Urinary bladder (tissue), 4 donors: ENCODE measurements at places on chromosomes 5 and 9. TPM values are rescaled to one million over a fixed set of nuclear protein-coding genes. Genes with fewer than 3 reads are reported as not detected.

DNA sequence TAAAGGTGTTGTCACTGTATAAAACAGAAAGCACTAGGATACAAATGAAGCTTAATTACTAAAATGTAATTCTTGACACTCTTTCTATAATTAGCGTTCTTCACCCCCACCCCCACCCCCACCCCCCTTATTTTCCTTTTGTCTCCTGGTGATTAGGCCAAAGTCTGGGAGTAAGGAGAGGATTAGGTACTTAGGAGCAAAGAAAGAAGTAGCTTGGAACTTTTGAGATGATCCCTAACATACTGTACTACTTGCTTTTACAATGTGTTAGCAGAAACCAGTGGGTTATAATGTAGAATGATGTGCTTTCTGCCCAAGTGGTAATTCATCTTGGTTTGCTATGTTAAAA, 43.8 kb downstream of the NDFIP1 start:
- no peak for DNase-seq

- DNase-seq = no peak
Observed at GRCh38 chr9:112747094-112747493, 3.5 kb upstream of the SNX30 start.

GRCh38 chr5:25948278-25948677, 1090.1 kb downstream of the CDH9 start:
- no peak for DNase-seq

DNA sequence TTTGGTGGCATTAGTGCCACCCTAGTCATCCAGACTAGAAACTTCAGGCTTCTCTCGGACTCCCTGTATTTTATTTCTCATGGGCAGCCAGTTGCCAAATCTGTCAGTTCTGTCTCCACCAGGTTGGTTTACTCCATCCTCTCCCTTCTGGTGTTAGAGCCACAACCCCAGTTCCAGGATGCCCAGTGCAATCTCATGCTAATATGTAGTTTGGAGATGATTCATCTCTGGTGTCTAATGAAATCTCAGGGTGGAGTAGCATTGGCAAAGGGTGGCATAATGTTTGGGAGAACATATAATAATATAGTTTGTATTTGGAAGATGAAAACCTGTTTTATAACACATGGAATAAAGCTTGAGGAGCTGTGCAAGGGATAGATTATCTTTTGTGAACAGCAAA, 30.2 kb downstream of the SLC46A2 start:
- DNase-seq = no peak

DNA sequence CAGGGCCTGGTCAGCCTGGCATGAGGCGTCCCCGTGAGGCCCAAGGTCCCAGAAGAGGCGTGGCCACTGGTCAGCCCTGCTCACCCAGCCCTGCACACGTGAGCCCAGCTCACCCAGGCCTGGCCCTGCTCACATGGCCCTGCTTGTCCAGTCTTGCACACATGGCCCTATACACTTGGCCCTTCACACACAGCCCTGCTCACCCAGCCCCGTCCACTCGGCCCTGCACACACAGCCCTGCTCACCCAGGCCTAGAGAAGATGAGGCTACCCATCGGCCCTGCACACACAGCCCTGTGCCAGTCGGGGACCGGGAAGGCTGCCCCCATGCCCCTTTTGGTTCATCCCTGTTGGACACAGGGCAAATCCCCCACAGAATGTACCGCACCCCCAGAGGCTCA, 28.4 kb downstream of the ZDHHC11B start:
- DNase-seq = no peak

GRCh38 chr9:89623925-89624420, 19.2 kb downstream of the GADD45G start:
- DNase-seq = no peak

DNA sequence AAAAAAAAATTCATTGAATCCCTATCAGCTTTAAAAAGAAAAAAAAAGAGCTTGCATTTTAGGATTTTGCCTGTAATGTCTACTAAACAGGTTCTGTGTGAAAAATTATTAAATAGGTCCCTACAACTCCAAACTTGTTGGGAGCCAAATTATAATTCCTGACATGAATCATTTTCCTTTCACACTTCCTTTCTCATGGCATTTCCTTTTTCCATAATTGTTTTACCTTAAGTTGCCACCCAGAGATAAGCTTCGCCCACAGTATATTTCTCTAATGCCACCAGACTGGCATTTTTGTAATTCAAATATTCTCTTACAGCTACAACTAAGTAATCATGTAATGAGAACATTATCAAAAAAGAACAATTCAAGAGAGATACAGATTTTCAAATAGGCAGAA, 348.8 kb downstream of the EFNA5 start:
- DNase-seq = no peak

GRCh38 chr5:79759436-79759835, 69.8 kb downstream of the CMYA5 start:
- no peak for DNase-seq

GRCh38 chr9:134877541-134877940, 3.1 kb upstream of the FCN2 start:
- DNase-seq = no peak

- DNase-seq = no peak
Observed at GRCh38 chr9:99147177-99147576, 42.3 kb downstream of the TGFBR1 start.

DNA sequence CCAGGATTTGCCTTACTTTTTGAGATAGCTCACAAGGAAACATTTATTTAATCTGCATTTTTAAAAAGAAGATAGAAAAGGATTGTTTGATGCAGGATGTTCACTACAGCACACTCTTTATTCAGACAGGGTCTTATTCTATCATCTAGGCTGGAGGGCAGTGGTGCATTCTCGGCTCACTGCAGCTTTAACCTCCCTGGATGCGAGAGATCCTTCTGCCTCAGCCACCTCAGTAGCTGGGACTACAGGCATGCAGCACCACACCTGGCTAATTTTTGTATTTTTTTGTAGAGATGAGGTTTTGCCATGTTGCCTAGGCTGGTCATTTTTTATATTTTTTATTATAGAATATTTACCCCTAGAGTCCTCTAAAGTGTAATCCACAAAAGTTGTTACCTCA, 221.4 kb downstream of the MCTP1 start:
- no peak for DNase-seq

DNA sequence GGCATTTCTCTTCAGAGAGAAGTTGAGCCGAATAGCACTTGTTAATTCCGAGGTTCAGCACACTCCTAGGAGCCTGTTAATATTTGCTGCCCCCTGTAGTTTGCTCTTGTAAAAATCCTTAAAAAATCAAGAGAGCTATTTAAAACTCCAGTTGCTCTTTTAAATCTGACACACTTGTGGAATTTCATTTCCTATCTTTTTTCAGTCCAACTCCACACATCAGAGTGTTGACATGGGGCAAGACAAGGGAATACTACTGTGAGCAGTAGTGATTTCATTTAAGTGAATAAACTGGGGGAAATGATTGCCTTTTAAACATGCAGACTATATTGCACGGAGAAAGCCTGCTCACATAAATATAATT, 1096.3 kb upstream of the DMAC1 start:
- peak; percentile 25 for DNase-seq

DNA sequence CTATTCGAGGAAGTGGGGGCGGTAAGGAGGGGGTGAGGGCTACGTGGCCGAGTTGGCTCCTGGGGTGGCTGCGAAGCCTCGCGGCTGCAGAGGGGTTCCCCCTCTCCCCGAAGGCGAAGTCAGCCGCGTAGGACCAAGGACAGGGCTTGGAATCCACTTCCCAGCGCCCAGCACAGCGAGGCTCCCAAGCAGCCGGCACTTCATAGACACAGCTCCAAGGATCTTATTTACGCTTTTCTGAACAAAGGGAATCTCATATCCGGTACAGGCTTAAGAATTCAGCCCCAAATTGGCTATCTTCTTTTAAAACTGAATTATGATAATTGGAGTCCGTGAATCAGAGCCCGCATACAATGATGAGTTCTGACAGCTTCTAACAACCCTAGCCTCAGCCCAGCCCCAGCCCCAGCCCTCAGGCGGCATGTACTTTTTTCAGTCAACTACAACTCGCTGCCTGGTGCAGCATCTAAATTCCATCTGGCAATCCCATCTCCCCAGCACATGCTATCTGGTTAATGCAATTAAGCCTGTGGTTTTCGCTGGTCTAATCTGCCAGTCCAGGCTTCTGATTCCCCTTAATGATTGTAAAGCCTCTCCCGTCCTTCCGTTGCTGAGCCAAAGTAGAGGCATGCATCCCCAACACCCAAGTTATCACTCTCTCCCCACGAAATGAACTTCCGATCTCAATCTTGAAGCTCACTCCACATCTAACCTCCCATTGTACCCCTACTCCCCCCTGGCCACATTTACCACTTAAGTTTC, 1.0 kb downstream of the ELAVL2 start:
- DNase-seq = no peak

GRCh38 chr5:81105261-81105877, 127.8 kb upstream of the CKMT2 start:
- DNase-seq = no peak

DNA sequence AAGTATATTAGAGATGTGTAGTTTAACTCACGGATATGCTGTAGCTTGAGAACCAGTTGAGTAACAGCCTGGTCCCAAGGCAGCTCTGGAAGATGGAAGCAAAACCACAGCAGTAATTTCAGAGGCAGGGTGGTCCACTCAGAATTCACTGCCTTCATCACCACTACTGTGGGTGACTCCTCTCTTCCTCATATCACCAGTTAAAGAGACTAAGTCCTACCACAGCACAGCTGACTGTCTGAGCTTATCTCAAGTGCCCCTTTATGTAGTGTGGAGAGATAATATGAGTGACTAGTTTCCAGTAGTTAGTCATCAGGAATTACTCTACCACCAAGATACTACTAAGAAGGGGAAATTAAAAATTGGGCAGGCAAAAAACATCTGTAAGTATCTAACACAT, 1571.2 kb upstream of the C9orf72 start:
- no peak for DNase-seq

DNA sequence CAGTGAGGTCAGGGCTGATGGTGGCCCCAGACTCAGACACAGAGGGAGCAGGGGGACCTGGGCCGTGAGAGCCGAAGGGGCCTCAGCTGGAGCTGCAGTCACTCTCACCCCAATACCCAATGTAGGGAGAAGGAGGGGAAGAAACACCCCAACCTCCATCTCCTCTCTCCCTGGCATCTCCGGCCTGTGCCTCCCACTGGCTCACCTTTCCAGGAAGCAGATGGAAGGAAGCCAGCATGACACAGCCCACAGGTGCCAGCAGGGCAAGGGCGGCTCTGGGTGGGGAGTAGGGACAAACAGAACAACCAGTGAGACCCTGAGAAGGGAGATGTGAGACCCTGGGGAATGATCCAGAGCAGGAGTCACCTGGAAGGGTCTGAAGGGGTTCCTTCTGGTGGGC, 3.0 kb upstream of the CRB2 start:
- no peak for DNase-seq

- no peak for DNase-seq
Observed at GRCh38 chr9:32969270-32969669, 32.2 kb downstream of the APTX start.

- no peak for DNase-seq
Observed at GRCh38 chr9:117720987-117721386, 16.8 kb downstream of the TLR4 start.

DNA sequence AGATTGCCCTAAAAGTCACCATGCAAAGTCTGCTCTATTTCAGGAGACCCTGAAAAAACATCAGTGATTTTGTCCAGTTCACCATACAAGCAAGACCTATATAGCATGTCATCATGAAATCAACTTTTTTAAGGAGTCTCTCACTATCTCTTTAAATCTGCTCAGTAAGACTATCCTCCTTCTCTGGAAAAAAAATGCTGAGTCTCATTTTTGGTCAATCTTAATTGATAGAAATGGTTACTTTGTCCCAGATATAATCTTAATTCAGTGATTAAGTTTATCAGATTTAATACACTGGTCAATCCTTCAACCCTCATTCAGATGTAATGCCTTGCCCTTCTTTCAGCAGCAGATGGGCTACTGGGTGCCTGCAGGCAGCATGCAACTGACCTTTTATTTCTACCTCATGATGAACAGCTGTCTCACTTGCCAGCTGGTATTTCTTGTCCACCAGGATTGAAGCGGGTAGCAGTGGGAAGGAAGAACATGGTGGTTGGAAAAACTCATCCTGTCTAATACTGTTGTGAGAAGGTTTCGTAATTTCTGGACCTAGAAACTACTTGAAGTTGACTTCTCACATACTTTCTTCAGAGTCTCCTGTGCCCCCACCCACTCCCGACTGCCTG, 375.3 kb downstream of the DNAH5 start:
- DNase-seq = no peak

- no peak for DNase-seq
Observed at GRCh38 chr5:174527916-174528540, 196.4 kb upstream of the MSX2 start.

- no peak for DNase-seq
Observed at GRCh38 chr5:73996151-73996755, 370.3 kb downstream of the ARHGEF28 start.

Gene CCNJL
- 2.0 TPM for polyA plus RNA-seq

Gene CDC20B
- not detected for polyA plus RNA-seq

Gene SHOC1
- 0.05 TPM for polyA plus RNA-seq
